ENCODE measurements at places on chromosomes 7 and 10.

DNA sequence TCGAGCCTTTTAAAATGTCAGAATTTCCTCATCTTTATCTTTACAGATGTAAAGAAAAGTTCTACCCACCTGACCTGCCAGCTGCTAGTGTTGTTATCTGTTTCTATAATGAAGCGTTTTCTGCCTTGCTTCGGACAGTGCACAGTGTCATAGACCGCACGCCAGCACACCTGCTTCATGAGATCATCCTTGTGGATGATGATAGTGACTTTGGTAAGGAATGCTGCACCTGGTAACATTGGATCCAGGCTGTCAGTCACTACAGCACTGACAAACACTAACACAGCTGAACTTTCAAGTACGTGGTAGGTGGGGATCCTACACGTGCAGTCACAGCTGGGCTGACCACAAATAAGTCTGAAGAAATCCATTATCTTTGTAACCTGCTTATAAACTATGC, 77.6 kb downstream of the GALNT11 start:
- no peak for DNase-seq

DNA sequence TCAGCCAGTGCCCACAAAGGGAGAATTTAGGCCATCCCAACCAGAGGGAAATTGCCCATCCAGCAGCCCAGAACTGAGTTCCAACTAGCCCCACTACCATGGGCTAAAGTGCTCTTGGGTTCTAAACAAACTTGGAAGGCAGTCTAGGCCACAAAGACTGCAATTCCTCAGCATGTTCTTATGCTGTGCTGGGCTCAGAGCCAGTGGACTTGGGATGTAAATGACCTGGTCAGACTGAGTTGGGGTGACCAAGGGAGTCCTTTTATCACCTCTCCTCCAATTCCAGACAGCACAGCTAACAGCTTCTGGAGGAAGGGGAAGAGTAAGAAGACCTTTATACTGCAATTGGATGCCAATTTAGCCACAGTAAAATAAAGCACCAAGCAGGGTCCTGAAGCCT, 607.2 kb upstream of the KCND2 start:
- no peak for DNase-seq

DNA sequence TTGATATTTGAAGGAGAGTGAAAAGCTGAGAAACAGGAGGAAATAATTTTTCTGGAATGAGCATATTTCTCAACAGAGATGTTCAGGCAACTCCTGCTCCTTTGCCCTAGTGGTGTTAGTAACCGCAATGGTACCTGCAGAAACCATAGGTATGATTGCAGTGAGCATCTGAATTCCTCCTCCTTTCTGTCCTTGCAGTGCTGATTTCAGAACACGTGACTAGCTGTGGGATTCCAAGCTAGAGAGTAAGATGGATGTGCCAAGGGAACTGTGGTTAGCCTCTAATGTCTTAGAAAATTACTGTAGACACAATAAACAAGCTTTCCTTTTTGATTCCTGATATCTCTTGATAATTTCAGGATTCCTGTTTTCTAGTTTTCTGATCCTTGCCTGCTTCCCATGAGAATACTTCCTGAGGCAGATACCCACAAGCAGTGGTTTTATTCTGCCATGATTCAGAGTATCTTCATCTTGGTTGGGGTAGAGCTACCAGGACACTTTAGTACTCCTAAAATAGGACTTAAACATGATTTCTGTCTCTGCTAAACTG, 27.5 kb downstream of the LRGUK start:
- no peak for DNase-seq

DNA sequence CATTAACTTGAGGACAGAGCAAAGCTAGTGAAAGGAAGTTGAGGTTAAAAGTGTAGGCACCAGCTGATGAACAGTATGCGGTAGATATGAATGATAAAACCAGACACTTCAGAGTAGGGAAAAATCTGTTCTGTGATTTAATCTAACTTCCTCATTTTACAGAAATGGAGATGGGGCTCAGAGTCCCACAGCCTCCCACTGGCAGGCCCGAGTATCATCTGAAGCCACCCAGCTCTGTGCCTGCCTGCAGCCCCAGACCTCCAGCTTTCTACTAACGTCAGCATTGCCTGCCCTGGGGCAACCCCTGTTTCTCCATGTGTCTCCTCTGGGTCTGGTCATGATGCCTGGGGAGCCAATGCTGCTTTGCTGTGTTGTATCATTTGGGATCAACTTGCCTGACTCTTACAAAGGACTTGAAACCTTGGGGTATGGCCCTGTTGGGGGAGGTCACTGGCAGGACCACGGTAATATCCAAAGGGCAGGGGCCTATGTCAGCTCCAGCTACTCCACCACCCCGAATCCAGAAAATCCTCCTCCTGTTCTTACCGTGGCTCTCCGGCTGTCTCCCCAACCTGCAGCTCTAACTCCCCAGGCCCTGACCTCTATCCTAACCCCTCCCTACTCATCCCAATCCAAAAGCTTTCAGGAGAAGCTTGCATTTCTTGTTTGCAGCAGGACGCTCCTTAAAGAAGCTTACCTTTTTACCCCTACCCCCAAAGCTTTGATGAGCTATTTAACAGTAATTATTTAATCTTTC, 56.2 kb upstream of the NPY start:
- DNase-seq = no peak

- DNase-seq = no peak
These were observed 1241.7 kb downstream of the TYW1 start for GRCh38 chr7:68238204-68238805.

- no peak for DNase-seq
These were observed 95.0 kb downstream of the FANK1 start for GRCh38 chr10:125991392-125991791.

- DNase-seq = no peak
These were observed 164.9 kb upstream of the RNF32 start for GRCh38 chr7:156475666-156476065.

- DNase-seq = no peak
These were observed 101.6 kb downstream of the DYNC2I1 start for GRCh38 chr7:158957921-158958491.

DNA sequence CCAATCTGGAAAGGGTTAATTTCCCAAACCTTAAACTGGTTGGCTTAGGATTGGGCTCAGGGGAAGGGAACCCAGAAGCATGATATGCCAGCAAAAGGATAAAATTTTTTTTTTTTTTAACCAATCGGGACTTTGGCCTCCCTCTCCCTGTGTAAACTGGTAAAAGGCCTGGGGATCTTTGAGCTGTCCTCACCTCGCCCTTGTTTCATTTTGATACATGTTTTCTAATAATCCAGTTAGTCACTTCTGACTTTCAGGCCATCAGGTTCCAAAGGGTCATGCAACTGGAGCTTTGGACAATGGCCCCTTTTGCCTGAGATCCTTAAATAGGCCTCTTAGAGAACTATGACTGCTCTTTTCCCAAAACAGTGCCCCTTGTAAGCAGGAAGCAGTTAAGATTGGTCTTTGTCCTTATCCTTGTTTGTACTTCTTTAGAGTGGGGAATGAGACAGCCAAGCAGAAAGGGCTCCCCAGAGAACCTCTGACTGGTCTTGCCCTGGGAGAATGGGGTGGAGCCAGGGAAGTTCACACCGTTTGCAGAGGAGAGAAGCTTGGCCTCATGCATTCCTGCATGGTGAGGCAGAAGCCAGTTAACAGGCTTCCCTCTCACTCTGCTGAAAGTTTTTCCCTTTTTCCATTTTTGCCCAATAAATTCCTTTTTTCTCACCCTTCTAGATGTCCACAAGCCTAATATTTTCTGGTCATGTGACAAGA, 424.2 kb upstream of the CNTNAP2 start:
- no peak for DNase-seq

DNA sequence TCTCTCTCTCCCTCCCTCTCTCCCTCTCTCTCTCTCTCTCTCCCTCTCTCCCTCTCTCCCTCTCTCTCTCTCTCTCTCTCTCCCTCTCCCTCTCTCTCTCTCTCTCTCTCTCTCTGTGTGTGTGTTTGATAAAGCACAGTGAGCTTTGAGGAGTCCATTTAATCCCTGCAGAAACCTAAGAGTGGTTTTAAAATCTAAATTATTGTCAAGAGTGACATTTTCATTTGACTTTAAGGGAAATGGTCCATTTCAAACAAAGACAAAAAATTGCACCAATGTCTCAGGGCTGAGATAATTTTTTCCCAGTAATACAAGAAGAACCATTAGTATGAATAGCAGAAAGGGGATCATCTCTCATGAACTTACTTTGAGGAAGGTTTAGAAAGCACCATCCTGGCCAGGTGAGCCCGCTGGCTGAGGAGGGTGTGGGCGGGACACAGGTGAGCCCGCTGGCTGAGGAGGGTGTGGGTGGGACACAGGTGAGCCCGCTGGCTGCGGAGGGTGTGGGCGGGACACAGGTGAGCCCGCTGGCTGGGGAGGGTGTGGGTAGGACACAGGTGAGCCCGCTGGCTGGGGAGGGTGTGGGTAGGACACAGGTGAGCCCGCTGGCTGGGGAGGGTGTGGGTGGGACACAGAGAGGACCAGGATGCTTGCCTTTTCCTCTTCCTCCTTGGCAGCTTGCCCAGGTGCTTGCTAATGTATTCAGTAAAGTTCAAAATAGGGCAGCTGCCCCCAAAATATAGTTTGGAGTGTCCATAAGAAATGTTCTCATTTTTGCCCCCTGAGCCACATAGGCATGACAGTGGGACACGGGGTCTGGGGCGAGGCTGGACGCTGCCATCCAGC, 125.0 kb downstream of the DNAJB6 start:
- DNase-seq = no peak

GRCh38 chr7:3260401-3260715, 40.7 kb upstream of the SDK1 start:
- DNase-seq = no peak

DNA sequence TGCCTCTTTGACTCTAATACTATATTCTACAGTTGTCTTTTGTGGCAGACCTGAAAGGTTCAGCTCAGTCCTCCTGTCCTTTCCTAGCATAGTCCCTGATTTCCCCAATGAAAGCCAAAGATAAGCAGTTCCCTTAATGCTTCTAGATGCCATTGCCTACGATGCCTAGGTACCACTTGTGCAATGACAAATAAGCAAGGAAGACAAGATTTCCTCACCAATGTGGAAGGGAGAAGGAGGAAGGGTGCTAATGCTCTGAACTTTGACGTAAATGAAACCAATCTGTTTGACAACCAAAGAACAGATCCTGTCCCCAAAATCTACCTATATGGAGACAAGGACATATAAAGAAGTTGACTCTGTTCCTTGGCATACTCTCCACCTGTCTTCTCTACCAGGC, 393.3 kb downstream of the KCNMA1 start:
- DNase-seq = no peak

GRCh38 chr7:1049006-1049741, 4.8 kb downstream of the GPR146 start:
- no peak for DNase-seq

DNA sequence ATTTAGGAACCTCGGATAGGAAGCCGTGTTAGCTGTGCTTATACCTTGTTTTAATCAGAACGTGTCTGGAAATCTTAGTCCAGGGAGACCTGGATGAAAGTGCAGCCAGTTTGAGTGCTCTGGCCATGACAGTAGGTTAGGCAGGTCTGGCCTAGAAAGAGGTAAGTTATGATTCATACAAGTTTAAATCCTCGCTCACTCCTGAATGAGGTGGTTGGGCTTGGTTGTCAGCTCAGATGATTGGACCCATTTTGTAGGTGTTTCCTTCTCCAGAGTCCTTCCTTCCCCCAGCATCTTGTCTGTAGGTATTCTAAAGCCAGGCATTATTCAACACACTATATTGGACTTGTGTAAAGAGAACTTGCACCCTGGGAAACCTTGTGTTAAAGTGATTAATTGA, 561.9 kb upstream of the GALNT17 start:
- DNase-seq = no peak

DNA sequence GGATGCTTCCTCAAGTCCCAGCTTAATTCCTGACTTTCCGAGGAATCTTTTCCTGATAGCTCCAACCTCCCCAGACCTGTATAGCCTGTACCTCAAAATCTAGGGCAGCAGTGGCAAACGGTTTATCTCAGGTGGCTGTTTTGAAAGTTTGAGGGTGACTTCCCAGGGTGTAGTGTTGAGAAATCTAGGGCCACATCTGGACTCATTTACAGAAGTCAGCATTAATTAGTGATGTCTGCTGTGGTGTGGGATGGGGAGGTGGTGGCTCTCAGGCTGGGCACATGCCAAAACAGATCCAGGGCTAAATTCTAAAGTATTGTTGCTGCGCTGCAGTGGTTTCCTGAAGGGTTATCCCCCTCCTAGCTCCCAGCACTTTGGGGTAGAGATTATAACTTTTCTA, 38.0 kb downstream of the UNC5B start:
- DNase-seq = no peak

DNA sequence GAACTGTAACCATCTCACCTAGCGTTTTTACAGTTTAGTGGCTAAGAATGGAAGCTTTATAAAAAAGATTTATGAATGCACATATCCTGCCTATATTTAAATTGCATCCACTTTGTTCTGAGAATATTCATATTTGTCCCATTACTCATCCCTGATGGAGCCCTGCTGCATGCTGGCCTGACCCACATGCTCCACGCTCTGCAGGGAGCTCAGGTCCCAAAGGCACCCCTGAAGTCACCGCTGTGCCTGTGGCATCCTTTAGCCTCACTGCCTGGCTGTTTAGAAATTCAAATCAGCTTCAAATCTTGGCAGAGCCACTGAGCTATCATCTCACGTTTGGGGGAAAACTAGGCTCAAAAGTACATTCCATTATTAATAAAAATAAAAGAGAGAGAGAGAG, 24.4 kb downstream of the C10orf90 start:
- no peak for DNase-seq

GRCh38 chr7:103573479-103574058, 127.6 kb upstream of the SLC26A5 start:
- DNase-seq = peak; percentile 41

GRCh38 chr10:7093368-7093767, 317.5 kb downstream of the SFMBT2 start:
- DNase-seq = no peak

- no peak for DNase-seq
These were observed 71.5 kb downstream of the AGMO start for GRCh38 chr7:15490291-15490690.

DNA sequence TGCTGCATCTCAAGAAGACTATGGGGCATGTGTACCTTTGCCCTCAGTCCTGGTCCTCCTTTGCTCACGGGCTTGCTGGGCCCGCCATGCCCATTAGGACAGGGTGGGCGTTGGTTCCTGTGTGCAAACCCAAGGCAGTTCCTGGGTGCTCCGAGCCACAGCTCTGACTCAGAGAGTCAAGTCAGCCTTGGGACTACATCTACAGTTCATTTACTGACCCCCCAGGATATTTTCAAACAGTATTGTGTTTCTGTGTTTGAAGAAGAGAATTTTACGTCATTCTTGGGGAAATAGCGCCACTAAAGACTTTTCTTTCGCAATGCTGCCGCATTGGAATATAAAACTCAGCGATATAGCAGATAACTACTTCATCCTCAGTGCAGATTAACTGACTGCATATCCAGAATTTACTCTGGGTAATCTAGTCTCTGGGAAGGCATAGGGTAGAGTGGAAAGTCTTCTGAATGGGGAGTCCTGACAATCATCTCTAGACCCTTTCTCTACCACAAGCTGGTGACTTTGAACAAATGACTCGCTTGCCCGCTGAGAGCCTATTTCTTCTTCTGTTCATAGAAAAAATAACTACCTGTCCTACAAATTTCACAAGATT, 638.9 kb upstream of the FZD8 start:
- DNase-seq = no peak

GRCh38 chr10:13938950-13939349, 352.2 kb downstream of the PRPF18 start:
- no peak for DNase-seq
